ENCODE measurements at places on chromosomes 11 and 22.
A peak's percentile ranks its signal among the peaks of the same experiment; 100 is the strongest.

DNA sequence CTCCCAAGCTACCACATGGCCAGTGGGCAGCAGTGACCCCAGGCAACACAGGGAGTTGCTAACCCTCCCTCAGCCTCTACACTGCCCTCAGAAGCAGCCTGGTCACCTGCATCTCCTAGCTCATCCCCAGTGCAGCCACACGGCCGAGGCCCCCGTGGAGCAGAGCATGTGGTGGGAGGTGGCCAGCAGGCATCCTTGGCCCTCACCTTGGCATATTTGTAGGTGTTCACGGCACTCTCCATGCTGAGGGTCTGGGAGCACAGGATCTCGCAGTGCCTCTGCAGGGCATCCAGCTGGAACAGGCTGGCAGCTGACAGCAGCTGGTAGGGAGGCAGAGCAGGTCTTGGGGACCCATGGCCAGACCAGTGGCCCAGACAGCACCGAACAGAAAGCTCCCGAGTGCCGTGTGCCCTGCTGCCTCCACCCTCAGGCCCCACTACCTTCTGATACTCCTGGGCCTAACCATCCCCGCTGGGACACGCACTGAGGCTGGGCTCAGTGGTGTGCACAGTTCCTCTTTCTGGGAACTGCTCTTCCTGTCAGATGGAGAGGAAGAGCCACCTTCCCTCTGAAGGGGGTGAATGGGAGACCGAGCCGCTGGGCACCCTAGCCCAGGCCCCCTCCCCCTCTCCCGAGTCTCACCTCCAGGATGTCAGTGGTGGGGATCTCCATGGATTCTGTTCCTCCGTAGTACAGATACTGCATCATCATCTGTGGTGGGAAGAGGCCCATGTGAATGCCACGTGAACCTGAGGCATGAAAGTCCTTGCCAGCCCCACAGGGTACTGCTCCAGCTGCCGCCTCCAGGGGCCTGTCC is 48.8 kb downstream of the NAT10 start:
- no peak for DNase-seq

GRCh38 chr11:120057595-120058581 is 80.0 kb downstream of the TRIM29 start:
- no peak for DNase-seq

GRCh38 chr11:17519061-17519885 is 24.9 kb downstream of the USH1C start:
- DNase-seq: no peak

DNA sequence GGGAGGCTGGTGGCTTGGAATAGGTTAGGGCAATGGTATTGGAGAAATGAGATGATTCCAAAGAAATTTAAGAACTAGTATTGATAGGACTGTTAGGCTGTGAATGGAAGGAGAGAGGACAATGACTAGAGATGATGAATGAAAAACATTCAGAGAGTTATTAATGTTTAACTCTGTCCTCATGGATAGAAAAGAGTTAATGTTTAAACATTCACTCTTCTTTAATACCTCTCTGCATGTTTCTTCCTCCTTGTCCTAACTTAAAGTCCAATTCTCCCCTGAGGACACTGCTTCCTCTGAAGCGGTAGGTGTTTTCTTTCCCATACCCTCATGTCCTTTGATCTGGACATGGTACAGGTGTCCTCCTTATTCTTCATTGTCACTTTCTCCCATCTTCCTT is 13.4 kb downstream of the CHEK1 start:
- DNase-seq: no peak

GRCh38 chr11:30210357-30210756 is 20.5 kb upstream of the FSHB start:
- DNase-seq: no peak

DNA sequence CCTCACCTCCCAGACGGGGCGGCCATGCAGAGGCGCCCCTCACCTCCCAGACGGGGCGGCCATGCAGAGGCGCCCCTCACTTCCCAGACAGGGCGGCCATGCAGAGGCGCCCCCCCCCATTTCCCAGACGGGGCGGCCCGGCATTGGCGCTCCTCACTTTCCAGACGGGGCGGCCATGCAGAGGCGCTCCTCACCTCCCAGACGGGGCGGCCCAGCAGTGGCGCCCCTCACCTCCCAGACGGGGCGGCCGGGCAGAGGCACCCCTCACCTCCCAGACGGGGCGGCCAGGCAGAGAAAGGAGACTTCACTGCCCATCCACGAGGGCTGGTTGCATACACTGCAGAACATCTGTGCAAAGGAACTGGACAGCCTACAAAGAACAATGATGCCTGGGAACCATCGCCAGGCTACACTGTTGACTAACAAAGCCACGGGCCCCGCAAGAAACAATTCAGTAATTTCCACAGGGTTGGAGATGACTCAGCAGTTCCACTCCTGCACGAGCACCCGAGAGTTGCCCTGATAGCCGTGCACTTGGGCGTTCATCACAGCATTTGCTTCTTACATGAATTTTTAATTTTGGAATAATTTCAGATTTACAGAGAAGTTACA is 58.7 kb downstream of the CTTN start:
- peak; percentile 79 for DNase-seq

DNA sequence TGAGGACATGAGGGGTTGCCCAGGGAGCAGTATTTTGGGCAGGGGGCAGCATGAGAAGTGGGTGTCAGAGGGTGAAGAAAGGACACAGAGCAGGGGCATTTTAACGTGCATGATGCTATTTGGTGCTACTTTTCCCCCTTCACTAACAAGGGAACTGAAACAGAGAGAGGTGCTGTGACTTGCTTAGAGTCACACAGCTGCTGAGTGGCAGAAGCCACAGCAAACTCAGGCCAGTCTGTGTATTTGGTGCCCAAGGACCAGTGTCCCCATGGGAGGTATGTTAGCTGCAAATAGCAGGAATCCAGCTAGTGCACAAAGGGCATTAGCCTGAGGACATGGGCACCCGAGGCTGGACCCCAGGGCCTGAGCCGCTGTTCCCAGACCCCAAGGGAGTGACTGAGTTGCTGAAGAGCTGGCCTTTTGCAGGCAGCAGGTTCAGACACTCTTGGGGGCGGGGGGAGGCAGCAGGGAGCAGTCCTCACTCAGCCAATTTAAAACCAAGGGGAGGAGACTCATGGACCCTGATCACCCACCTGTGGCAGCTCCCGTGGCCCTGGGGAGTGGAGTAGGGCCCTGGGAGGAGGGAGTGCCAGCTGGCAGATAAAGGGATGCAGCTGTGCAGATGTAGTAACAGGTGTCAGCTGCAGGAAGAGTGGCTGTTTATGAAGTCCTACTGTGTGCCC is 14.6 kb downstream of the PARVG start:
- no peak for DNase-seq

GRCh38 chr11:8775734-8776133 is 93.1 kb downstream of the RPL27A start:
- no peak for DNase-seq

- peak; percentile 53 for DNase-seq
These were observed 4.6 kb downstream of the ADM start for GRCh38 chr11:10309163-10310093.

DNA sequence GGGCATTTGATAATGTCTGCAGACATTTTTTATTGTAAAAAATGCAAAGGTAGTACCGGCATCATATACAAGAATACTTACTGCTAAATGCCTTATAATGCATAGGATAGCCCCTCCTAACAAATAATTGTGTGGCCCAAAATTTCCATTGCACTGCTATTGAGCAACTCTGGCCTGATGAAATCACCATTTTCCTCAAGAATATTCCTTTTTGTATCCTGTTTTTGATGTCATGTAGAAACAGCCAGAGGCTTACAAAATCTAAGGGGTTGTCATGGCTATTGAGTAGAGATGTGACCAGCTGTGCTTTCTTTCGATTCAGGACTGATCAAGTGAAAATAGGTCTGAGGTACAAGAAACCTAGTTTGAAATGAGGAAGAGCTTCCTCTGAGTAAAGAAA is 854.3 kb downstream of the KCNA4 start:
- no peak for DNase-seq

GRCh38 chr22:38291201-38291777 is 18.5 kb upstream of the TMEM184B start:
- DNase-seq: no peak

- DNase-seq: no peak
These were observed 8.0 kb downstream of the PVALB start for GRCh38 chr22:36808721-36809344.

DNA sequence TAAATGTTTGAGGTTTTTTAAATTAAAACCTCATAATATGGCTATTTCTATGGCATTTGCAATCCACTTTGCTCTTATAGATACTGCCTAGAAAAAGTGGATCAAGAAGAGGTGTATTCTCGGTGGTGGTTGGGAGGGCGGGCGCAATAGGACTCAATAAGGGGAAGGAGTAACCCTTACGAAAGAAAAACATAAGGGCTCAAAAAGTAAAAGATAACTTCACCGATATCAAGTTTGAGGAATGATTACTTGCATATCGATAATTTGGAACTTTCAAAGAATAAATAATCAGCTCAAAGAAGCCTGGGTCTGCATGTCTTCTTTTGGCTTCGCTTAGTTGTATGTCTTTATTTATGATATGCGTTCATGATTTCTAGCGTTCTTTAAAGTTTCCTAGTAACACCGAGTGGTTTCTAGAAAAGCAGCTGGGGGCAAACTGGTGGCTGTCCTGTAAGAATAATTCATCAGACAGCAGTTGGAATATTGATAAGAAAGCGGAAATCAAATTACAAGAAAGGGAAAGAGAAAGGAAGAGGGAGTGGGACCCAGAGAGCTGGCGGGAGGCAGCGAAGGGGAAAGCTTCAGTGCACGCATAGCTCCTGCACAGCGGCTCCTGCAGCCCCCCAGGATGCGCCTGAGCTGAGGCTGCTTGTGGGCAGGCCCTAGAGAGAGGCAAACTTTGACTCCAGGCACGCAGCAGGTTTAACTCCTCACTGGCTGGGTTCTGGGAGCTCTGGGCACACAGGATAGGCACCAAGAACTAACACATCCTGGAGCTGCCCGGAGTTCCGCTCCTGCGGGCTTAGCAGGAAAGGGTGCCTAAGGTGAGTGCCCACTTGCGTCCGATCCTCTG is 9.1 kb upstream of the FLI1 start:
- DNase-seq: no peak

GRCh38 chr11:94152678-94153065 is 24.0 kb downstream of the PANX1 start:
- no peak for DNase-seq

GRCh38 chr11:19561011-19561410 is 151.6 kb upstream of the NAV2 start:
- DNase-seq: no peak

GRCh38 chr22:43402128-43402527 is 9.7 kb upstream of the MPPED1 start:
- DNase-seq: no peak

DNA sequence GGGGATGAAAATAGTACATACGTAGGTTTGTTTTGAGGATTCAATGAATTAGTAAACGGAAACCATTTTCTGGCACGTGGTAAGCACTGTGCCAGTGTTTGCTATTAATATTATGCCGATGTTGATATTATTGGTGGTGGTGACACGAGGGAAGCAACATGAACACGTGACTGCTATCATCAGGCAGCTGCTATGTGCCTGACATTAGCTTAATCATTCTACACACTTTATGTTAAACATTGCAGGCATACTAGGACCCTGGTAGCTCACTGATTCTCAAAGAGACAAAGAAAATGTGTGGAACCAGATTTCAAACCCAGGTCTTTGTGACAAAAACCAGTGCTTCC is 656 bp downstream of the SRRD start:
- DNase-seq: no peak

- no peak for DNase-seq
These were observed 386.4 kb downstream of the DCDC1 start for GRCh38 chr11:30983143-30983542.

GRCh38 chr11:20003351-20003750 is 156.9 kb downstream of the DBX1 start:
- no peak for DNase-seq

DNA sequence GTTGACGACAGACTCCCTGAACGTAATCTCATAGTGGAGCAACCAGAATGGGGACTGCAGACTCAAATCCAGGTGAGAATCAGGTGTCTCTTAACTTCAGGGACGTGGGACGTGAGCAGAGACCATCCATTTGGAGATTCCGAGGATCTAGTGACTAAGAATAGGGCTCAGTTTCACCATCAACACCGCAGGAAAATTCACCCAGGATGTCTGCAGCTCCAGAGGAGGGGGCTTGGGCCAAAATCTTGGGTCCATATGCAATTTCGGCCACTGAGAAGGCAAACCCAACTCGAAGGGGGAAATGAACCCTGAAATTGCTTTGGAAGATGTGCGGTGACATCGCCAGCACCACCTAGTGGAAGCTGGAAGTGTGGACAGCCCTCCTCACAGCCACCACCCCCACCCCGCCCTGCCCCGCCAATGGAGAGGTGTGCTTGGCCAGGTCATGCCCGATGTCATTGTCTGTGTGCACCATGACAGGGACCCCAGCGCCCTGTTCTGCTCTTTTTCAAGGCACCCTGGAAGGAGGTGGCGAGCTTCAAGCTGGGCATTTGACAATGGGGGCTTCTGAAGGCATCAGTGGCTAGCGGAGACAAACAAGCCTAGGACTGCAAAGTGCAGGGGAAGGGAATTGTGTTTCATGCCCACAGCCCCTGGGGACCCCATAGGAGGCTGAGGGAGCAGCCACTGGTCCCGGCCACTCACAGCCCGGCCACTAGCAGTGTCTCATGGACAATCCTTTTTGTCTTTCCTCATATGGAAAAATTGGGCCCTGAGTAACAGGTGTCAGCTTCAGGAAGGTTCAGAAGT is 24.8 kb downstream of the APOL1 start:
- peak; percentile 84 for DNase-seq

DNA sequence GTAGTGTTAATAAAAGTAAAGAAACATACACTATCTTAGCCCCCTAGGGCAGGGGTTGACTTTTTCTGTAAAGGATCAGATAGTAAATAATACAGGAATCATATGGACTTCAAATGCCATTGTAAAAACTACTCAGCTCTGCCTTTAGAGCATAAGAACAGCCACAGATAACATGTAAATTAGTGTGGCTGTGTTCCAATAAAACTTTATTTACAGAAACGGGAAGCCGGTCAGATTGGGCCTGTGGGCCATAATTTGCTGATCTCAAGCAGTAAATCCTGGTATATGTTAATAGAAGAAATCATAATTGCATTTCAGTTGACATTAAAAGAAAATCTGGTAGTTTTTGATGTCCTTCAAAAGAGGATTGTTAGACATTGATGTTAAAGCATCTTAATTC is 76.5 kb downstream of the ZC3H12C start:
- no peak for DNase-seq

GRCh38 chr11:108854346-108854745 is 189.5 kb downstream of the DDX10 start:
- no peak for DNase-seq

DNA sequence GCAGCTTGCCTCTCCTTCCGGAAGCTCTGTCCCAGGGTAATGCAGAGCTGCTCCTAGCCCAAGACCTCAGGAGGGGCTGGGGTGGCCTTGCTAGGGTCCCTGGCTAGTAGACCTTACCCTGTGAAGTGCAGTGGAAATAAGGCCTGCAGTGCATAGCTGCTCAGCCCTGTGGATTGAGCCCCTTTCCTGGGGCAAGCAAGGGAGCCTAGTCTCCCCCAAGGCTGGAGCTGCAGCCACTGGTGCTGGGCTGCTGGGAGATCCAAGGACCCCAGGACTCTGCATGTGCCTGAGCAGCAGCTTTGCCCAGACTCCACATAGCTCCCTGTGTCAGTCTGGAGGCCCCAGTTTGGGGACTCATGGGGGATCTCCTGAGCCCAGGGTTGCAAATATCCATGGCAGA is 57.9 kb downstream of the FANCF start:
- no peak for DNase-seq

All from GM03348 (cell line).